ENCODE measurements at places on chromosomes 1 and 21.

DNA sequence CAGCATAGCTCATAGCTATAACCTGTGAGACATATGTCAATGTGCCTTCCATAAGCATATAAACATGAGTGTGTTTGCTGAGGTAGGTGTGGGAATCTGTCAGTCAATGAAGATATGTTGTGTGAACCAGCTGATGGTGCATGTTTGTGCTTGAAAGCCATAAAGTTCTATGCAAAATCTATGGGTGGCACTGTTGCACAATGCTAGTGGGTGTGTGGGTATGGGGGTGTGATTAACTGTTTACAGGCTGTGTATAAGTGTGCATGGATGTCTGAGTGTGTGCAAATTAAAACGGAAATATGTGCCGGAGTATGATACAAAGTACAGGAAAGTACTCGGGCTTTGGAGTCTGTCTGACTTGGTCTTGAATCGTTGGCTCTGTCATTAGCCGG is 1.0 kb upstream of the ATP2B4 start:
- DNase-seq, result peak; percentile 47

DNA sequence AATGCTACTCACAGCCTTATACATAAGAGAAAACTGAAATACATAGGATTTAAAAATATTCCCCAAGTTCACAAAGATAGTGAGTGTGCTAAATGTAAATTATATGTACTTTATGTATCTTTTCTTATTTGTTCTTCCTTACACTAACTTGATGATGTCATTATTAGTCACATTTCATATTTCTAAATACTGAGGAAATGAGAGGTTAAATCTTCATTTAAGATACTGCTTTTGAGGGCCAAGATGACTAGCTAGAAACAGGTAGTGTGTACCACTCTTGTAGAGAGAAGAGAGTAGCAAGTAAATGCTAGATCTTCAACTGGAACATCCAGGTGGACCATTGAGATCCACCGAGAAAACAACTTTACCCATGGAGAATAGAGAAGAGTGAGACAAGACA is 29.8 kb downstream of the PYHIN1 start:
- DNase-seq, result no peak

- no peak for DNase-seq
These were observed 116.6 kb downstream of the LMX1A start for GRCh38 chr1:165239873-165240272.

DNA sequence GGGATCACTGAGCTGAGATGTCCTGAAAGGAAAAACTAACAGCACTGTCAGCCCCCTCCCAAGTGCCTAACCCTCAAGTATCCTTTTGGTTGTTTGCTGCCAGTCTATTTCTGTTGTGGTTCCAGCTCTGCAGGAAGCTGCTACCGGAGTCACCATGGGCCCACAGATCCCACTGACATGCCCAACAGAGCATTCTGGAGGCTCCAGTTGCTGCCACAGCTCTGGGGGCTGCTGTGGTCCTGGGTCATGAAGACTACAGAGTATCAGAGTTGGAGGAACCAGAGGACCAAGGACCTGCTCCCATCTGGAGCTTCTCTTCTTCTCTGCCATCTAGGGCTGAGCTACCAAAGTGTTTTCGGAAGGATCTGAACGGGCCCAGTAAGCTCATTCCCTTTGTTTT is 910 bp downstream of the LCE3A start:
- DNase-seq, result no peak

DNA sequence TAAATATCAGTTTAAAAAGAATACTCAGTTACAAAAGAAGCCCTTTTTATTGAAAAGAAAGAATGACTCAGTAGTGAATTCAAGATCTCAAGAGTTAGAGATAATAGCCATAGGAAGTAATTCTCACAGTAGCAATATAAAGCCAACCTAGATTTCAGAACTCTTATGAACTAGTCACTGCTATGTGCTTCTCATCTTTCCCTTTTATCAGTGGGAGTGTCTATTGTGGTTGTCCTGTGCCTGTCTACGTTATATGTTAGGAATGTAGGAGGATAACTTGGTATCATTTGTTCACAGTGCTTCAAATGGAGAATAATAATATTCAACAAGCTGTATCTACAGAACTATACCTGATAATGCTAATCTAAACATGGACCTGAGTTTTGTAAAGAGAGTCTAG is 73.1 kb upstream of the RGS21 start:
- DNase-seq, result no peak

GRCh38 chr1:118117521-118117920 is 67.5 kb downstream of the SPAG17 start:
- DNase-seq, result no peak

DNA sequence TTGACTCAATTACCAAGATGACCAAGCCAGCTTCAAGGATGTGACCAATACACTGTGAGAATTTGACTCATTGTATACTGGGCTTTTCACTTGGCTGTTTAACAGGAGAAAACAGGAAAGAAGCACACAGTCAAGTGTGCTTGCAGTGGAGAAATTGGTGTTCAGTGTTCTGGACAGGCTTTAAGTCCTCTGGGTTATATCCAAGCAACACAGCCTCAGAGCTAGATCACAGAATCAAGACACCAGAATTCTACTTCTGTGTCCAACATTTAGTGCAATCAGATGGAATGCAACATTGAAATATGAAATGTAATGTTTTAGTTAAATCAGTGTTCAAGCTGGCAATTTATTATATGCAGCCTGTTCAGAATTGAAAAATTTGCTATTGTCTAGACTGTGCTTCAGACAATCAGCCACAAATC is 694.4 kb downstream of the LTN1 start:
- no peak for DNase-seq

GRCh38 chr21:45264146-45264911 is 23.4 kb downstream of the POFUT2 start:
- no peak for DNase-seq
